ENCODE measurements at places on chromosomes 16 and 17.
A peak's percentile ranks its signal among the peaks of the same experiment; 100 is the strongest.

DNA sequence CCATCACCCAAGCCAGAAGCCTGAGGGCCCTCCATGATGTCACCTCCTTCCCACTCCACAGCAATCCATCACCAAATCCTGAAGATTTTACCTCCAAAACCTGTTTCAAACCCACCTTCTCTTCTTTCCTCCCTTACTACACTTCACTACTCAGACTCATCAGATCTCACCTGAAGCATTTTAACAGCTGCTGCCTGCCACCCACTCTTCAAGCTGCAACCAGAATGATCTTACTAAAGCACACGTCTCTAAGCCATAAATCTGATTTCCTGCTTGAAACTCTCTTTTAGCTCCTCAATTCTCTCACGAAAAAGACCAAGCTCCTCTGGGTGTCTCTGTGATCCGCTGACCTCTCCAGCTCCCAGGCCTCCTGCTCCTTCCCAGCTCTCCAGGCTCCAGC, 46.5 kb downstream of the CDK5R1 start:
- DNase-seq: no peak

DNA sequence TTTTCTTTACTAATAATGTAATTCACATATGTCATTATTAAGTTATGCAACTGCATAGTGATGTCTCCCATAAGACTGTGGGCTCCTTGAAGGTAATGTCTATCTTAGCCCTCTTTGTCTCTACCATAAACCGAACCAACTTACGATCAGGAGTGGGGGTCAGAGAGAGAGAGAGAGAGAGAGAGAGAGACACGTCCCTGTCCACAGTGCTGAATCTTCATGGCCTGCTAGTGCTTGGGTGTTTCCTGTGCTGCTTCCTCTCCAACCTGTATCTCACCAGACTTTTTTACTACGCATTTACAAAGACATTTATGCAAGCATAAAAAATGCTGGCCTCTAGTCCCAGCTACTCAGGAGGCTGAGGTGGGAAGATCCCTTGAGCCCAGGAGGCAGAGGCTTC, 52.2 kb upstream of the HAPSTR1 start:
- no peak for DNase-seq

DNA sequence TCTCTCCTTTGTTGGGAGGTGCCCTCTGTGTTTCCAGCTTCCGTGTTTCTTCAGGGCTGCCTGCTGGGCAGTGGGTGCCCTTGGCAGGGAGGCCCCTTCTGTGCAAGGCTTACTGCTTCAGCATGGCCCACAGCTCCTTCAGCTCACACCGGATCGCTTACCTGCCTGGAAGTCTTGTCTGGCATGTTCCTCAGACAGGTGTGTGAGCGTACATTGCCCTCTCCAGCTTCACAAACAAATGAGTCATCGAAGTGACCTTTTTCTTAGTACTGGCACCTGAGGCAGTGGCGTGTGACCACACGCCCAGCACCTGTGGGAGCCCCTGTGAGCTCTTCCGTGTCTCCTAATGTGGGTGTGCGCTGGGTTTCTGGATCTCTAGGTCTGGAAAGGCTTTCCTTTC, 3.5 kb downstream of the RAB40C start:
- no peak for DNase-seq

GRCh38 chr16:30416047-30416603, 8.7 kb downstream of the ZNF771 start:
- DNase-seq: no peak

DNA sequence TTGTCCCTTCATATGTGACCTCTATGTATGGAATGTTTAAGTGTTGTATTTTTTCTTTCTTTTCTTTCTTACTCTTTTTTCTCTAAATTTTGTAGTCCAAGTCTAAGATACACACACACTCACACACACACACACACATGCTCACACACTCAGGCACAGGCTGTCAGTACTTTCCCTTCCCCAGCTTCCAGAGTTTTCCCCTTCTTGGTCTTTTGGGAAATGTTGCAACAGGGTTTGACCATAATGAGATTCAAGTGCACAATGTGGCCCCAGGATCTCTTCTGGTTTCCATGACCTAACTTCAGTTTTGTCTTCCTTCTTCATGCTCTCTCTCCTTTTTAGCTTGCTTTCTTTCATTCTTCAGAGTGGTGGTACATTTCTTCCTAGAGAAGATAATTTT, 289.8 kb upstream of the FOXF1 start:
- DNase-seq: no peak

DNA sequence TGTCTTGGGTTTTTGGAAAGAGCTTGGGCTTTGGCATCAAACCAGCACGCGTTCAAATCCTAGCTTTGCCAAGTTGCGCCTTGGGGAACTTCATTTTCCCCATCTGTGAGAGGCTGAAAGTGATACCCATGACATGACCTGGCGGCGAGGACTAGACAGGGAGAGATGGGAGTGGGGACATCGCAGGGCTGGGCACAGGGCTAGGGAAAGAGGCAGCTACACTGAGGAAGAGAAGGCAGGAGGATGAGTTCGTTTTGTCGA, 202.9 kb downstream of the IRF8 start:
- no peak for DNase-seq

- no peak for DNase-seq
Observed at GRCh38 chr16:85980686-85981085, 81.7 kb downstream of the IRF8 start.

- DNase-seq: no peak
Observed at GRCh38 chr17:48173191-48173984, 65.8 kb downstream of the SNX11 start.

- no peak for DNase-seq
Observed at GRCh38 chr17:28926786-28927185, 23.9 kb upstream of the DHRS13 start.

- DNase-seq: no peak
Observed at GRCh38 chr16:17265154-17265553, 205.6 kb downstream of the XYLT1 start.

GRCh38 chr17:50267074-50267841, 7.0 kb upstream of the TMEM92 start:
- DNase-seq: peak; percentile 12

- peak; percentile 44 for DNase-seq
Observed at GRCh38 chr16:57999366-57999970, 1.0 kb downstream of the ZNF319 start.

DNA sequence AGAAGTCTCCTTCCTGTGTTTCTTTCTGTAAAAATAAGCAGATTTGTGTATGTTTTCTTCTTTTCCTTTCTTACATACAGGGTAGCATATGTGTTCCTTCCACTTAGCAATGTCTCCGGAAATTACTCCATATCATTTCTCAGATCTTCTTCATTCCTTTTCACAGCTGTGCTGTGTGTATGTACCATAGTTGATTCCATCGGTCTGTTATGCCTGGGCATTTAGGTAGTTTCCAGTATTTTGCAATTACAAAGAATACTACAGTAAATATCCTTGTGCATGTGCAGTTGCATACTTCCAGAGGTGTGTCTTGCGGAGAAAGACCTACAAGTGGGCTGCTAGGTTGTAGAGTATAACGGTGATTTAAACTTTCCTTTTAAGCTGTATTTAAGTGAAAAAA, 69.8 kb downstream of the CLEC16A start:
- DNase-seq: no peak

DNA sequence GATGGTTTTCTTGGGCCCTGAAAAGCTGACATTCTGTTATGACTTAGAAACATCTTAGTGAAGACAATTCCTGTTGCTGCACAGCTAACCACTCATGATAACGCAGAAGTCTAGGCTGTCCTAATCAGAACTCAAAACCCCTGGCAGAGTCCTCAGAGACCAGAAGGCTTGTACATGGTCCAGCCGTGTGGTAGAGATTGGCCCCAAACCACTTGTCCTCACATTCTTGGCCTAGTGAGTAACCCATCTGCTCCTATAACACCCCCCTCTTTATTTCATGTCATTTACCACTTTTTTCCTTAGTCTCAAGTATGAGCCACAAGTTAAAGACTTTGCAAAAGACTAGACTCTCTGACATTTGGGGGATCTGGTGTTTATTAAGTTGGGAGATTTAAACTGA, 116.5 kb upstream of the ADAMTS18 start:
- no peak for DNase-seq

DNA sequence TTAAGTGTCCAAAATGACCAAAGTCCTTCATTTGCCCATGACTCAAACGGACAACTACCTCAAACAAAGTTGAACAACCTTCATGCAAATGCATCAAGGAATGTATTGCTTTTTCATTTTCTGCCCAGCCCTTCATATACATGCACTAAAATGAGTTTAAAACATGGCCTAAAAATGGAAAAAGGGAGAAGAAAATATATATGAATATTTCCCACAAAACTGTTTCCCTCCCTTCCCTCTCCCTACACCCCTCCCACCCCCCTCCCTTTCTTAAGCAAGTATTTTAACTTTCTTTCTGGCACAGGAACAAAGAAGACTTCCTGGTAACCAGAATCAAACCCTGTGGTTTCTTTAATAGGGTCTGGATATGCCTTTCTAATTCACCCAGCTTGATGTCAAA, 5.5 kb upstream of the FBXL20 start:
- DNase-seq: no peak

DNA sequence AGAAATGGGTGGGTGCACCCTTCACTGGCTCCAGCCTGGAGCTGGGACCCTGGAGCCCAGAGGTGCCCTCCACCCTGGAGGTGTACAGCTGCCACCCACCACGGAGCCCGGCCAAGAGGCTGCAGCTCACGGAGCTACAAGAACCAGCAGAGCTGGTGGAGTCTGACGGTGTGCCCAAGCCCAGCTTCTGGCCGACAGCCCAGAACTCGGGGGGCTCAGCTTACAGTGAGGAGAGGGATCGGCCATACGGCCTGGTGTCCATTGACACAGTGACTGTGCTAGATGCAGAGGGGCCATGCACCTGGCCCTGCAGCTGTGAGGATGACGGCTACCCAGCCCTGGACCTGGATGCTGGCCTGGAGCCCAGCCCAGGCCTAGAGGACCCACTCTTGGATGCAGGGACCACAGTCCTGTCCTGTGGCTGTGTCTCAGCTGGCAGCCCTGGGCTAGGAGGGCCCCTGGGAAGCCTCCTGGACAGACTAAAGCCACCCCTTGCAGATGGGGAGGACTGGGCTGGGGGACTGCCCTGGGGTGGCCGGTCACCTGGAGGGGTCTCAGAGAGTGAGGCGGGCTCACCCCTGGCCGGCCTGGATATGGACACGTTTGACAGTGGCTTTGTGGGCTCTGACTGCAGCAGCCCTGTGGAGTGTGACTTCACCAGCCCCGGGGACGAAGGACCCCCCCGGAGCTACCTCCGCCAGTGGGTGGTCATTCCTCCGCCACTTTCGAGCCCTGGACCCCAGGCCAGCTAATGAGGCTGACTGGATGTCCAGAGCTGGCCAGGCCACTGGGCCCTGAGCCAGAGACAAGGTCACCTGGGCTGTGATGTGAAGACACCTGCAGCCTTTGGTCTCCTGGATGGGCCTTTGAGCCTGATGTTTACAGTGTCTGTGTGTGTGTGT, 46.8 kb downstream of the IL21R start:
- DNase-seq: no peak

DNA sequence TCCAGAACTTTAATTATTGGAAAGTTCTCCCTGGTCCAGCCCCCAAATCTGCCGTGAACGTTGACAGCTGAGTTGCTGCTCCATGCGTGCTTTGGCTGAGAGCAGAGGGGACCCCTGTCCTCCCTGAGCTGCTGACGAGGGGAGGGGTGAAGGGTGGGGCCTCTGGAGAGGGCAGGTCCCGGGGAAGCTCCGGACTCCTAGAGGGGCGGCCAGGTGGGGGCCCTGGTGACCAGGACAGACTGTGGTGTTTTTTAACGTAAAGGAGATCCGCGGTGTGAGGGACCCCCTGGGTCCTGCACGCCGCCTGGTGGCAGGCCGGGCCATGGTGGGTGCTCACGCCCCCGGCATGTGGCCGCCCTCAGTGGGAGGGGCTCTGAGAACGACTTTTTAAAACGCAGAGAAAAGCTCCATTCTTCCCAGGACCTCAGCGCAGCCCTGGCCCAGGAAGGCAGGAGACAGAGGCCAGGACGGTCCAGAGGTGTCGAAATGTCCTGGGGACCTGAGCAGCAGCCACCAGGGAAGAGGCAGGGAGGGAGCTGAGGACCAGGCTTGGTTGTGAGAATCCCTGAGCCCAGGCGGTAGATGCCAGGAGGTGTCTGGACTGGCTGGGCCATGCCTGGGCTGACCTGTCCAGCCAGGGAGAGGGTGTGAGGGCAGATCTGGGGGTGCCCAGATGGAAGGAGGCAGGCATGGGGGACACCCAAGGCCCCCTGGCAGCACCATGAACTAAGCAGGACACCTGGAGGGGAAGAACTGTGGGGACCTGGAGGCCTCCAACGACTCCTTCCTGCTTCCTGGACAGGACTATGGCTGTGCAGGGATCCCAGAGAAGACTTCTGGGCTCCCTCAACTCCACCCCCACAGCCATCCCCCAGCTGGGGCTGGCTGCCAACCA, at the start of gene MC1R:
MC1R (plus strand) TSS at position 410 of the 895 bp plus-strand sequence; CDS start at position 807, 397 bp downstream.
- peak; percentile 58 for DNase-seq

- no peak for DNase-seq
Observed at GRCh38 chr17:17364338-17364667, 61.1 kb downstream of the NT5M start.

- DNase-seq: no peak
Observed at GRCh38 chr16:565419-566330, 1.1 kb upstream of the NHLRC4 start.

DNA sequence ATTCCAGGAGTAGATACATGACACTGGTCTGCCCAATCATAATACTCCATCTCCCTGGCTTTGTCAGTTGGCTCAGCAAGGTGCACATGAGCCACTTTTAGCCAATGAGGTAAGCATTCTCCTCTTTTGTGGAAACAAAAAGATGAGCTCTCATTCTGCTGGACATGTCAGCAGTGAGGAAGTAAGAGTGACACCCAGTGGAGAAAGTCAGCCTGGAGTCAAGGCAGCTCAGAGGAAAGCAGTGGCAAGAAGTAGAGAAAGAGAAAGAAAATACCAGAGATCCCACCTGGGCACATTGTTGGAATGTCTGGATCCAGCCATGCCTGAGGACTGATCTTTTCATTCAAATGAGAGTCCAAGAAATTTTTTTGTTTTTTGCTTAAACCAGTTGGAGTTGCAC, 496.9 kb upstream of the C16orf82 start:
- DNase-seq: no peak

- DNase-seq: no peak
Observed at GRCh38 chr17:11212792-11213191, 28.2 kb upstream of the SHISA6 start.

GRCh38 chr17:7183433-7184090, 4.4 kb upstream of the ASGR1 start:
- no peak for DNase-seq

DNA sequence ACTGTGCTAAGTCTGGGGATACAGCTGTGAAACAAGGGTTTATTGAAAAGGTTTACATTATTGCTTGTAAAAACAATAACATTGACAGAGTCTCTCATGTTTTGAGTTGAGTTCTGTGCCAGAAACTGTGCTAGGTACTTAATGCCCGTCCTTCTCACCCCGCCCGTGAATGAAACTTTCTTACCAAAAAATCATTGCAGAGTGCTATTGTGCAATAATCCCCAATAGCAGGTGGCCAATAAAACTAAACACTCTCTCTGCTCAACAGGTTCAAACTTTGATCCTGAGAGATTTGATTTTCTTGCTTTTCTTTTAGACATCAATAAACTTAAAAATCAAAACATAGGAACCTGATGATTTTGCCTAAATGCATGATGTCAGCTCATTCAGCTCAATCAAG, 441.6 kb downstream of the HAPSTR1 start:
- no peak for DNase-seq

Measured in GM12892 (cell line).